Calu3 (cell line): ENCODE measurements at places on chromosomes 7 and 10. TPM values are rescaled to one million over a fixed set of nuclear protein-coding genes. Genes with fewer than 3 reads are reported as not detected.

- H3K27me3 ChIP-seq = no peaks in the 10 kb centered on the region
- no peak for DNase-seq
- H3K36me3 ChIP-seq = no peaks in the 10 kb centered on the region
- no peak overlapping the region for H3K27ac ChIP-seq
- no peaks in the 10 kb centered on the region for H3K4me1 ChIP-seq
These were observed 509.7 kb upstream of the AKR1E2 start for GRCh38 chr10:4316161-4316810.

GRCh38 chr10:79135790-79136189 is 67.0 kb downstream of the ZMIZ1 start:
- H3K36me3 ChIP-seq = peaks cover 2% of the 10 kb centered on the region
- H3K27me3 ChIP-seq = no peaks in the 10 kb centered on the region
- H3K4me1 ChIP-seq = peaks cover 8% of the 10 kb centered on the region
- no peak overlapping the region for H3K4me3 ChIP-seq
- no peak overlapping the region for H3K27ac ChIP-seq

GRCh38 chr7:47609803-47610452 is 28.0 kb upstream of the TNS3 start:
- no peaks in the 10 kb centered on the region for H3K27me3 ChIP-seq
- H3K36me3 ChIP-seq = peaks cover 8% of the 10 kb centered on the region
- no peak overlapping the region for H3K4me3 ChIP-seq
- H3K4me1 ChIP-seq = peaks cover 36% of the 10 kb centered on the region

- H3K36me3 ChIP-seq = no peaks in the 10 kb centered on the region
- H3K4me3 ChIP-seq = no peak overlapping the region
- no peaks in the 10 kb centered on the region for H3K27me3 ChIP-seq
- peaks cover 15% of the 10 kb centered on the region for H3K4me1 ChIP-seq
- no peak for DNase-seq
These were observed 77.3 kb upstream of the ARMC3 start for GRCh38 chr10:22850541-22850940.

DNA sequence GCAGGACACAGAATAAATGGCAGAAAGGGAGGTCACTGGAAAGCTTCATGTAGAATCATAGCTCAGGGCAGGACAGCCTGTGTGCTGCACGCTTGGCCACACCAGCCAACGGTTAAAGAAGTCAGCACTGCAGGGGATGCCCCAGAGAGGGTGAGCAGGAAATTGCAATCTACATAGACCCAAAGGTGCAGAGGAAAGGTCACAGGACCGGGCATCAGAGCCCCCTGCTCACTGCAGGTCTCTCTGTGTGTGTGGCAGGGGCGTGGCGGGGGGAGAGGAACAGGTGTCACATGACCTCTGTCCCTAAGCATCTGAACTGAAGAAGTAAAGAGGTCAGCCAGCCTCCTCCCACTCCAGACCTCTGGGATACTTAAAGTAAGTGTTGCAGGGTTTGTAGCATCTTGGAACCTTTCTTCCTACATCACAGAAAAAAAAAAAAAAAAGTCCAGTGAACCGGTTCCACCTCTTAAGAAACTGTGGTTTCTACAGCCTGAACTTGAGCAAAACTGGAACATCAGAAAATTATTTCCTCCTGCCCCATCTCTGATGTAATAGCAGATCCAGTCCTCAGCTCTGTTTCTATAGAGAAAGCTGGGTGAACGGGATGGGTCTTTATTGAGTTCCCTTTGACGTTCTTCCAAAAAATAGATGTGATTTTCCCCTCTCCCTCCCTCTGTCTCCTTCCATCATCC is 64.3 kb downstream of the RGS10 start:
- peaks cover 67% of the 10 kb centered on the region for H3K27me3 ChIP-seq
- no peak overlapping the region for H3K27ac ChIP-seq
- H3K4me3 ChIP-seq = no peak overlapping the region
- no peaks in the 10 kb centered on the region for H3K36me3 ChIP-seq

DNA sequence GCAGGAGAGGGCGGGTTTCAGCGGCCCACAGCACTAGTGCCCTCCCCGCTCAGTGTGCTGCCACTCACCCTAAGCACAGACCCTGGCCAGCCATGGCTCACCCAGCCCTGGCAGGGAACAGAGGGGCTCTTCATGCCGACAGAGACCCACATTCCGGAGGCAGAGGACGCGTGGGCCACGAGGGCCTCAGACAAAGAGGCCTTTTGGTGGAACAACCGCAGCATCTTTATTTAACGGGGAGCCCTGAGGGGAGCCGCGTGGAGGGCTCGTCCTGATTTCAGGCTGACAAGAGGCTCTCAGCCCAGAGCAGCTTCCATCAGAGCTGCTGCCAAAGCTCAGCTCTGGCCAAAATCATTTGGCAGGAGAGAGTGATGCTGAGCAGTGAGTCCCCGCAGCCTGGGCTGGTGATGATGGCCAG is 127.8 kb downstream of the SH3PXD2A start:
- H3K36me3 ChIP-seq = no peaks in the 10 kb centered on the region
- peaks cover 18% of the 10 kb centered on the region for H3K27me3 ChIP-seq
- DNase-seq = no peak
- no peak overlapping the region for H3K27ac ChIP-seq
- no peak overlapping the region for H3K4me3 ChIP-seq

DNA sequence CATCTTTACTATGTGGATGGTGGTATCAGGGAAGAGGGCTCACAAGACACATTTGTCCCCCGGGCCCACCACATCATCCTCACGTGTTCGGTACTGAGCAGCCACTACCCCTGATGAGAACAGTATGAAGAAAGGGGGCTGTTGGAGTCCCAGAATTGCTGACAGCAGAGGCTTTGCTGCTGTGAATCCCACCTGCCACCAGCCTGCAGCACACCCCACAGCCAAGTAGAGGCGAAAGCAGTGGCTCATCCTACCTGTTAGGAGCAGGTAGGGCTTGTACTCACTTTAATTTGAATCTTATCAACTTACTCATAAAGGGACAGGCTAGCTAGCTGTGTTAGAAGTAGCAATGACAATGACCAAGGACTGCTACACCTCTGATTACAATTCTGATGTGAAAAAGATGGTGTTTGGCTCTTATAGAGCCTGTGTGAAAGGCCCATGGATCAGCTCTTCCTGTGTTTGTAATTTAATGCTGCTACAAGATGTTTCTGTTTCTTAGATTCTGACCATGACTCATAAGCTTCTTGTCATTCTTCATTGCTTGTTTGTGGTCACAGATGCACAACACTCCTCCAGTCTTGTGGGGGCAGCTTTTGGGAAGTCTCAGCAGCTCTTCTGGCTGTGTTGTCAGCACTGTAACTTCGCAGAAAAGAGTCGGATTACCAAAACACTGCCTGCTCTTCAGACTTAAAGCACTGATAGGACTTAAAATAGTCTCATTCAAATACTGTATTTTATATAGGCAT is 9.1 kb upstream of the CSGALNACT2 start:
- H3K36me3 ChIP-seq = no peaks in the 10 kb centered on the region
- H3K27ac ChIP-seq = no peak overlapping the region
- no peak overlapping the region for H3K4me3 ChIP-seq

GRCh38 chr7:27142580-27143022 is 880 bp downstream of the HOXA5 start:
- DNase-seq = no peak
- H3K36me3 ChIP-seq = no peaks in the 10 kb centered on the region
- H3K27me3 ChIP-seq = no peaks in the 10 kb centered on the region
- no peak overlapping the region for H3K27ac ChIP-seq

GRCh38 chr7:91299952-91300775 is 35.9 kb downstream of the FZD1 start:
- H3K27ac ChIP-seq = no peak overlapping the region
- no peak for DNase-seq
- no peak overlapping the region for H3K4me3 ChIP-seq
- H3K36me3 ChIP-seq = no peaks in the 10 kb centered on the region
- H3K27me3 ChIP-seq = no peaks in the 10 kb centered on the region

GRCh38 chr10:63618552-63618951 is 97.4 kb downstream of the REEP3 start:
- peak overlapping the region; percentile 35 for H3K27ac ChIP-seq
- no peak overlapping the region for H3K4me3 ChIP-seq
- H3K27me3 ChIP-seq = no peaks in the 10 kb centered on the region
- no peak for DNase-seq
- peaks cover 32% of the 10 kb centered on the region for H3K36me3 ChIP-seq

- H3K27me3 ChIP-seq = no peaks in the 10 kb centered on the region
- no peak overlapping the region for H3K4me3 ChIP-seq
- H3K4me1 ChIP-seq = no peaks in the 10 kb centered on the region
- DNase-seq = no peak
- H3K27ac ChIP-seq = no peak overlapping the region
- peaks cover 4% of the 10 kb centered on the region for H3K36me3 ChIP-seq
These were observed 14.3 kb downstream of the KCTD7 start for GRCh38 chr7:66642932-66643331.

DNA sequence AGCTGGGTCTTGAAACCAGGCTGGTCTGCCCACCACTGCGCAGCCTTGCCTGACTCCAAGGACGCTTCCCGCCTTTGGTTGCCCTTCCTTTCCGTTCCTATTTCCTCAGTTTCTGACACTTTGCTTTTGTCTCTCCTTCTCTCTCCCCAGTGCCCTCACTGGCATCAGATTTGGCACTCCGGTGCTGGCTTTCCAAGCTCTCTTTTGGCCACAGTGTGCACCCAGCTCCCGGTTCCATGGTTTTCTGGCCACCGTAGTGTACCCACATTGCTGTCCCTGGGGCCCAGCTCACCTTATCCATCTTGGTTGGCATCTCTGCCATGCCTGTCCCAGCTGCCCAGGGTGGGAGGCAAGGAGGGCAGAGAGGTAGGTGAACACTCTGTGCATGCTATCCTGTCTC is 142.2 kb downstream of the PLXNA4 start:
- H3K4me1 ChIP-seq = no peaks in the 10 kb centered on the region
- H3K36me3 ChIP-seq = no peaks in the 10 kb centered on the region
- peaks cover 68% of the 10 kb centered on the region for H3K27me3 ChIP-seq
- H3K27ac ChIP-seq = no peak overlapping the region
- no peak overlapping the region for H3K4me3 ChIP-seq

Gene CCL24
- 0.68 TPM in 1 of 2 replicates, not detected in the other for total RNA-seq

Gene TMEM139
- total RNA-seq = 48.4 and 49.3 TPM in 2 replicates

Gene DGKI
- total RNA-seq = not detected in 2 replicates
